Fibroblast of skin of left quadriceps (primary cell): ENCODE measurements at places on chromosomes 16 and 17.

DNA sequence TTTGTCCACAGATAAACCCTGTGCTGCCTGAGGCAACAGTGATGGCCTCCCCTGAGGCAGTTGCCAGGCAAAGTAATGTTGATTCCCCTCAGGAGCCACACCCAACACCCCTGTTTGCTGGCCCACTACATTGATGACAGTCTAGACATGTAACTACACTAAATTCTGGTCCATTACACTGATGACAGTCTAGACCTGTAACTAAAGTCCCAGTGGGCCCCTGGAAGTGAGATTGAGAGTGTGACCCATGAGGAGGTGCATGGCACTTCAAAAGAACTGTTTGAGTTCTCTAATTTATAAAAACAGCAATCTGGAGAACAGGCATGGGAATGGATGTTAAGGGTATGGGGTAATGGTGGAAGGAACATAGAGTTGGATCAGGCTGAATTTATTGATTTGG is 8.9 kb downstream of the CCL4 start:
- DNase-seq = no peak

DNA sequence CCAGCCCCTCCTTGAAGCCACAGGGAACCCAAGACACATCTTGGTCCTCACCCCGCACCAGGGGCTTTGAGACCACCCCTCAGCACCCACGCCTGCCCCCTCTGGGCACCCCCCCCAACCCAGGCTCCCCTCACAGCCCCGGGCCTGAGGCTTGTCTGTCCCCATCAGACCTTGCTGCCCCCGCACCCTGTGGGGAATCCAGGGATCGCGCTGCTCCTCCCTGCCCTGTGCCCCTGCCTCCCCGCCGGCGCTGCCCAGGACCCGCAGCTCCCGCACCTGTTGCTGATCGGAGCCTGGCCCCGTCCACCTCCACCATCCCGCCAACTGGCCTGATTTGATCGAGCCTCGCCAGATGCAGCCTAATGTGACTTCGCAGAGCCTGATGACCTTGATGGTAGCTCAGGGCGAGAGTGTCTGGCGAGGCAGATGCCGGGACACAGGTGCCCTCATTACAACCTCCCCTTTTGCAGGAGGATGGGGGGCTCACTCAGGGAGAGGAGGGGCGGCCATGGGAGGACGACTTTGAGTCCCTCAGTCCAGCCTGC is 29.0 kb downstream of the SLC25A10 start:
- no peak for DNase-seq

GRCh38 chr17:41492771-41493170 is 3.1 kb upstream of the KRT36 start:
- DNase-seq = no peak

- DNase-seq = no peak
Measured at GRCh38 chr17:64172510-64172909, 42.6 kb upstream of the ERN1 start.

GRCh38 chr16:16139806-16140205 is 83.5 kb downstream of the ABCC6 start:
- no peak for DNase-seq

DNA sequence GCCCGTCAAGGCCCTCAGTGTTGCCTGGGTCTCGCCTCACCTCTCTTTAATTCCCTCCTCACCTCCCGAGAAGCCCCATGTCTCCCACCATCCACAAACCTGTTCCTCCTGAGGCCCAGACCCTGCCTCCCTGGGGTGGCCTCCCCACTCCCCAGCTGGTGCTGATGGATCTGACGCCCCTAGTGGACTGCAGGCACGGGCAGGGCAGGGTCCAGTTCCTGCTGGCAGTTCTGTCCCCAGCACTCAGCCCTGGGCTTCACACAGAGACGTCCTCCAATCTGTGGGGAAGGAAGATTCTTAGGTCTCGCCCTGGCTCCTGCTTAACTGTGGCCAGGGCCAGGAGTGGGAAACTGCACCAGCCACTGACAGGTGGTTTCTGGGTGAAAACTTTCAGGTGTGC is 108.8 kb downstream of the AMFR start:
- no peak for DNase-seq

GRCh38 chr17:13728781-13729180 is 127.1 kb upstream of the HS3ST3A1 start:
- DNase-seq = no peak

GRCh38 chr17:42617956-42618431 is 8.5 kb downstream of the TUBG1 start:
- DNase-seq = no peak
